ENCODE measurements at places on chromosomes 3 and 15. TPM values are rescaled to one million over a fixed set of nuclear protein-coding genes. Genes with fewer than 3 reads are reported as not detected.

The CCR3 gene
- total RNA-seq: not detected

The WDR93 gene
- not detected for total RNA-seq

The IFT57 gene
- total RNA-seq: 32.9 TPM

The SCN11A gene
- 0.15 TPM for total RNA-seq

The MYO1E gene
- 76.5 TPM for total RNA-seq

The UBXN7 gene
- 21.7 TPM for total RNA-seq

The LTF gene
- total RNA-seq: not detected

The TIPIN gene
- 5.0 TPM for total RNA-seq

The CCNL1 gene
- 61.7 TPM for total RNA-seq

The NEK10 gene
- total RNA-seq: 4.4 TPM

The ITIH1 gene
- not detected for total RNA-seq

The TEX55 gene
- total RNA-seq: not detected

The CHRNA7 gene
- total RNA-seq: 2.8 TPM

The ATP8B4 gene
- total RNA-seq: 1.8 TPM

The OR5K2 gene
- total RNA-seq: not detected

The THAP10 gene
- 1.5 TPM for total RNA-seq

The RTP1 gene
- total RNA-seq: not detected

The FGD5 gene
- total RNA-seq: 5.6 TPM

The MAP6D1 gene
- 2.7 TPM for total RNA-seq
